Right atrium auricular region (tissue), 2 donors: ENCODE measurements at places on chromosomes 1 and 21. TPM values are rescaled to one million over a fixed set of nuclear protein-coding genes. Genes with fewer than 3 reads are reported as not detected.

- H3K27ac ChIP-seq = no peak overlapping the region
- DNase-seq = no peak
- H3K4me3 ChIP-seq = no peak overlapping the region
- no peaks in the 10 kb centered on the region for H3K27me3 ChIP-seq
- H3K4me1 ChIP-seq = no peaks in the 10 kb centered on the region
Observed at GRCh38 chr1:212753749-212754148, 37.8 kb downstream of the NSL1 start.

DNA sequence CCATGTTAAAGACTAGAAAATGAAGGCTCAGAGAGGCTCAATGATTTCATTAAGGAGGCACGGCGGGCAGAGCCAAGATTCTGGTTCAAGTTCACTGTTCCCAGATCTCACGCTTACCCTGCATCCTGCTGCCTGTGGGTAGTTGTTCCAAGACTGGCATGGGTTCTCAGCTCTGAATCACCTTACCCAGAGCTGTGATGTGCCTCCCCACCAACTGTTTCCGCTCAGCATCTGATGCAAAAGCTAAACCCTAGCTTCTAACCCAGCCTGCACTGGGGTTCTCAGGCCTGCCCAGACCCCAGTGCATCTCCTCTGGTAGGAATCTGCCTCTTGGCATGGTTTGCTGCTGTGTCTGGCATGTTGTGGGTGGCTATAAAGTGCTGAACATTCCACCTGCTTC, 11.8 kb downstream of the TNR start:
- H3K36me3 ChIP-seq = no peaks in the 10 kb centered on the region
- no peak overlapping the region for H3K4me3 ChIP-seq
- H3K27ac ChIP-seq = no peak overlapping the region
- no peaks in the 10 kb centered on the region for H3K27me3 ChIP-seq
- no peak for DNase-seq

Gene GJC2
- 2.3 TPM for total RNA-seq

DNA sequence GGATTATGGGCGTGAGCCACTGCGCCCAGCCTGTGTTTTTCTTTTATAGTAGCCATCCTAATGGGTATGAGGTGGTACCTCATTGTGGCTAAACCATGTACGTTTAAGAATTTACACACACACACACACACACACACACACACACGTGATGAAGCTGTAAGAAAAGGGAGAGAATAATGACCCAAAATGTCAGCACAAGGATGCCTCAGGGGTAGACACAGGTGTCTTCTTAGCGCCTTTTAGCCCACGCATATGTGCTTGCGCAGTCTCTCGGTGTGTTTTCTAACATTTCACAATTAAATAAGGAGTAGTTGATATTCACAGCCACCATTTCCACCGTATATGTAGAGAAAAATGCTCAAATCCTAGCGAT, 782 bp upstream of the PFKL start:
- H3K27me3 ChIP-seq = no peaks in the 10 kb centered on the region
- H3K36me3 ChIP-seq = no peaks in the 10 kb centered on the region
- H3K4me3 ChIP-seq = no peak overlapping the region
- DNase-seq = no peak

- no peak for DNase-seq
- H3K27me3 ChIP-seq = no peaks in the 10 kb centered on the region
Observed at GRCh38 chr21:42859891-42860230, 19.5 kb downstream of the WDR4 start.

Gene CAMK1G
- 0.28 TPM for total RNA-seq

- no peaks in the 10 kb centered on the region for H3K27me3 ChIP-seq
- no peaks in the 10 kb centered on the region for H3K36me3 ChIP-seq
- peaks cover 16% of the 10 kb centered on the region for H3K4me1 ChIP-seq
- no peak overlapping the region for H3K27ac ChIP-seq
Observed at GRCh38 chr1:226135709-226136108, 50.8 kb downstream of the ACBD3 start.

DNA sequence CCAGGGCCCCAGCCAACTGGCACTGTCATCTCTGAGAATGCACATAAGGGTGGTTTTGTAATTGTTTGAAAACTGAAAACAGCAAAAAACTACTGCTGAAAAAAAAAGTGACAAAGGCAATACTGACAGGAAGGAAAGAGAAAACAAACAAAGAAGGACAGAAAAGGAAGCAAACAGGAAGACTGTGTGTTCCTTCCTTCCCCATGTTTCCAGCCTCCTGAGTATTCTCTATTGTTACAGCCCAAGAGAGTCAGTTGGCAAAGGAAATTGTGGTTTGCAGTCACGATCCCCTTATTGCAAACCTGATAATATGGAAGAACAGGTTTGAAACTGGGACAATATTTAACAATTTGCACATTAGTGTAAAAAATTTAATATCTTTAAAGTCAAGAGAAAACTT, 1177.6 kb downstream of the PLA2G4A start:
- no peaks in the 10 kb centered on the region for H3K27me3 ChIP-seq
- H3K36me3 ChIP-seq = no peaks in the 10 kb centered on the region
- no peak overlapping the region for H3K4me3 ChIP-seq
- no peak overlapping the region for H3K27ac ChIP-seq

GRCh38 chr21:46054451-46054881, 43.4 kb upstream of the COL6A2 start:
- H3K27ac ChIP-seq = peak overlapping the region; percentile 83
- H3K4me3 ChIP-seq = no peak overlapping the region
- H3K4me1 ChIP-seq = no peaks in the 10 kb centered on the region
- H3K27me3 ChIP-seq = no peaks in the 10 kb centered on the region
- peak; percentile 58 for DNase-seq
